Stimulated activated CD8-positive, alpha-beta memory T cell treated with anti-CD3 and anti-CD28 coated beads, Interleukin-7, amount 100 ng/mL, for 1 hour (primary cell): ENCODE measurements at places on chromosomes 7 and 10.
A peak's percentile ranks its signal among the peaks of the same experiment; 100 is the strongest.

- no peak for DNase-seq
These were observed 53.8 kb downstream of the MCMBP start for GRCh38 chr10:119818889-119819270.

GRCh38 chr10:78354101-78354500 is 320.4 kb downstream of the RPS24 start:
- DNase-seq = no peak

GRCh38 chr7:23003505-23004246 is 10.3 kb downstream of the HYCC1 start:
- no peak for DNase-seq

DNA sequence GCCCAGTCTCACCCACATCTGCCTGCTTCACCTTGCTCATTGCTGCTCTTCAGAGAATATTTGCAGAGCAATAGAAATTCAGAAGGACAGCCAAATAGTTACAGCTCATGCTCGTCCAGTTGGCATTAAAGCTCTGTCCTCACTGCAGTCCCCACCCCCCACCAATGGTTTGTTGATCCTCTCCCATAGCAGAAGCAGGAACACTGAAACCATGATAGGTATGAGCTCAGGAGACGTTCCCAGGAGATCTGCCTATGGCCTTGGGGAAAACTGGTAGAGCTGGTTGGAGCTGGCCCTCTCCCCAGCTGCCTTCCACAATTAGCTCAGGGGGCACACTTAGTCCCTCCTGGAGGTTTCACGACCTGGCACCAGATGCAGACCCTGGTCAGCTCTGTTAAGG is 68.6 kb upstream of the KMT2C start:
- no peak for DNase-seq

GRCh38 chr10:28628184-28628893 is 49.0 kb upstream of the BAMBI start:
- DNase-seq = peak; percentile 39

DNA sequence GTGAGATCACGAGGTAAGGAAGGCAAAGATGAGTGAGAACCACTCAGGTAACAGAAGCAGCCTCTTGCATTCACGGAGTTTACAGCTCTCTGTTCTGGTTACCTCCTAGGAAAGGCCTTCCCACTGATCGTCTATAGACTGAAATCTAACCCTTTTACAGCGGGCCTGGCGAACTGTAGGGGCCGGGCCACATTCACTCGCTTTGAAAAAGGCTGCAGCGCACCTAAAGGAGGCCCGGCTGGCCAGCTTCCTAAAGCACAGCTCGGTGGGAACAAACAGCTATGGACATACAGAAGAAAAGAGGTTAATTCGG is 565 bp downstream of the ATP5MK start:
- DNase-seq = no peak

DNA sequence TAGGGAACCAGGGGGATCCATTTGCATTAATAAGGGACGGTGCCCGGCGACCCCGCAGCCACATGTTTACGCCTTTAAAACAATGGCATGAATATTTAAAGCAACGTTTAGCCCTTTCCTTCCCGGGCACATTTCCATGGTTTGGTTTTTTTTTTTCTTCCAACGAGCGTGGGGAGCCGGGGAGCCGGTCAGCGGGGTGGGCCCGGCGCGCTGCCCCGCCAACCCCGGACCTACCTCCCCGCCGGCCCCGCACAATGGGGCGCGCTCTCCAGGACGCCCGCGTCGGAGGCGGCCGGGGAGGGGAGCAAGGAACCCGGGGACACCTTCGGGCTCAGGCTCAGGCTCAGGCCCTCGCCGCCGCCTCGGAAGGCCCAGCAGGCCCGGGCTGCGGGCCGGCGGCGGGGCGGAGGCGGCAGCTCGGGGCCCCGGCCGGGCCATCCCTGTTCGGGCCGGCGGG is 1.0 kb downstream of the SEPHS1 start:
- DNase-seq = no peak

- DNase-seq = no peak
These were observed 217.3 kb upstream of the CCDC6 start for GRCh38 chr10:60123668-60124067.

DNA sequence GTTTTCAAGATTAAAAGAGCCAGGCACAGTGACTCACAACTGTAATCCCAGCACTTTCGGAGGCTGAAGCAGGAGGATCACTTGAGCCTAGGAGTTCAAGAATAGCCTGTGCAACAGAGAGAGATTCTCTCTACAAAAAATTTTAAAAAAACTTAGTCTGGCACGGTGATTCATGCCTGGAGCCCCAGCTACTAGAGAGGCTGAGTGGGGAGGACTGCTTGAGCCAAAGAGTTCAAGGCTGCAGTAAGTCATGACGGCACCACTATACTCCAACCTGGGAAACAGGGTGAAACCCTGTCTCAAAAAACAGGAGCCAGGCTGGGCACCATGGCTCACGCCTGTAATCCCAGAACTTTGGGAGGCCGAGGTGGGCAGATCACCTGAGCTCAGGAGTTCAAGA is 86.6 kb upstream of the KCTD7 start:
- DNase-seq = no peak

GRCh38 chr7:105454095-105454747 is 65.5 kb upstream of the SRPK2 start:
- DNase-seq = no peak

GRCh38 chr10:3570855-3571266 is 214.1 kb downstream of the KLF6 start:
- DNase-seq = no peak

GRCh38 chr7:12370249-12370648 is 33.4 kb downstream of the VWDE start:
- DNase-seq = no peak

DNA sequence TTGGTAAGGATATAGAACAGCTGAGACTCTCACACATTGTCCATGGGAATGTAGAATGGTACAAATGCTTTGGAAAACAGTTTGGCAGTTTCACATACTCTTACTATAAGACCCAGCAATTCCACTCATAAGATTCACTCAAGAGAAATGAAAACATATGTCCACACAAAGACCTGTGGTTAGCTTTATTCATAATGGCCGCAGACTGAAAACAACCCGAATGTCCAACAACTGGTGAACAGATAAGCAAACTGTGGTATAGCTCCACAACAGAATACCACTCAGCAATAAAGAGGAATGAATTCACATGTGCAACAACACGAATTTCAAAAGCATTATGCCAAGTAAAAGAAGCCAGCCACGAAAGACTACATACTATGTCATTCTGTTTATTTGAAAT is 33.5 kb upstream of the CUL1 start:
- no peak for DNase-seq

GRCh38 chr10:119872610-119872859 is at the start of gene MCMBP:
Gene MCMBP (minus strand): TSS chr10:119872843. CDS start chr10:119872584, 259 bp downstream.
- DNase-seq = no peak

DNA sequence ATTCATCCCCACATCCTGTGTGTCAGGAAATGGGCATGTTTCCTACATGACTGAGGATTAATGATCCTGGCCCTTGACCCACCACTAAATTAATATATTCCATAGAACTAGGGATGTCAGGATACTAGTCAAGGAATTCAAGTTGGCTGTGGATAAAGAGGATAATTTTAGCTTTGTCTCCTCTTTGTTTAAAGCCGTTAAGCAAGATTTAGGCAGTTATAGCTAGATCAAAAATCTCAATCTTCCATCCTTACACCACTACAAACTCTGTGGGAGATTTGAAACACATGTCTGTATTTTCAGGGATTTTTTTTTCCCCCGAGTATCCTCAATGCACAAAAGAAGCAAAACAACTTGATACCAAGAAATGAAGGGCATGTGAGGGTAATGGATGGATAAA is 417.1 kb downstream of the MAGI2 start:
- DNase-seq = no peak

DNA sequence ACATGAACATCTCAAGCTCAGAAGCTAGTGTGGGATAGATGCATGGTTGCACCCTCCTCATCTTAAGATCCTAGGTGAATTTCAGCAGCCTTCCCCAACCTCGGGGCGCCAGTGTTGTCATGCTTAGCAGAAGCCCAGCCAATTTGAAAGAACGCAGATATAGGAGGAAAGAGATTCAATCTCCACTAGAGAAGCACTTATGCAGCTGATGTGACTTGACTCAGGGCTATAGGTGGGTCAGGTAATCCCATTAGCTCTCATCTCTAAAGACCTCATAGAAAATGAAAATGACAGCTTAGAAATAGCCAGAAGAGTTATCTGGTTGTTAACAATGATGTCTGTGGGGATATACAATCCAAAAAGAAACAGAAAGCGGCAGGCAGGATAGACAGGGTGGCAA is 310.5 kb downstream of the GPAM start:
- no peak for DNase-seq

- DNase-seq = no peak
These were observed 27.3 kb upstream of the AFAP1L2 start for GRCh38 chr10:114431414-114432135.

- no peak for DNase-seq
These were observed 552.2 kb upstream of the ANKRD30A start for GRCh38 chr10:36573246-36573645.

- no peak for DNase-seq
These were observed 253.2 kb downstream of the POLR1F start for GRCh38 chr7:19455623-19456022.

- no peak for DNase-seq
These were observed 63.2 kb upstream of the PODXL start for GRCh38 chr7:131619336-131620305.

DNA sequence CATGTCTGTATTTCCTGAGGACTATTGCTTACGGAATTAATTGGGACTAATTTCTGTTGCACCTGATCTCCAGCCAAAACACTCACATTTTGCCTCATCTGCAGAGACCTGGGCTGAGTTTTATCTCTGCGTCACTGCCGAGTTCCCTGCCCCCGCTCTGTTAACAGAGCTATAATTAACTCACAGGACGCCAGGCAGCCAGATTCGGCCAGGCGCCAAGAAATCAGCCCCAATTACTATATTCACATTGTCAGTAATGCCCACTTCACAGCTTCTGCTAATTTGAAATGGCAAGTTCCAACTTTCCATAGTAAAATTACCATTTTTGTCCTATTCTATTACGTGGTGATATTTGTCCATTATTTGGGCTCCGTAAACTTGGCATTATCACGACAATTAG is 130.5 kb downstream of the CUX1 start:
- DNase-seq = no peak

GRCh38 chr7:299628-300027 is 9.7 kb downstream of the FOXL3 start:
- no peak for DNase-seq

GRCh38 chr10:46554166-46554781 is 2.2 kb downstream of the GPRIN2 start:
- no peak for DNase-seq

DNA sequence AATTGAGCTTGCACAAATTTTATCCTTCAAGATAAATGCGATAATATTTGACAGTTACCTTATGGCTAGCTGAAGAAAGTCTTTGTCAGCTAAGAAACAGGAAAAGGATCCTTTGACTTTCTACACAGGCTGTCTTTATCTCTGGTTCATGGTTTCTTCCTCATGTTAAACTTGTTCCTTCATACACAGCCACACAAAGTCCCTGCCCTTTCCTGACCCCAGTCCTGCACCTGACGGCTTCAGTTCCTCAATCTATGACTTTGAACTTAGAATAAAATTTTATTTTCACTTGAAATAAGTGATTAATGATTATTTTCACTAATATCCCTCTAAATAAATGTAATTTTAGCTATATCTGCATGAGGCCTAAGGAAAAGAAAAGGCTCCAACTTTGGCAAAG is 77.8 kb upstream of the PRSS1 start:
- no peak for DNase-seq

DNA sequence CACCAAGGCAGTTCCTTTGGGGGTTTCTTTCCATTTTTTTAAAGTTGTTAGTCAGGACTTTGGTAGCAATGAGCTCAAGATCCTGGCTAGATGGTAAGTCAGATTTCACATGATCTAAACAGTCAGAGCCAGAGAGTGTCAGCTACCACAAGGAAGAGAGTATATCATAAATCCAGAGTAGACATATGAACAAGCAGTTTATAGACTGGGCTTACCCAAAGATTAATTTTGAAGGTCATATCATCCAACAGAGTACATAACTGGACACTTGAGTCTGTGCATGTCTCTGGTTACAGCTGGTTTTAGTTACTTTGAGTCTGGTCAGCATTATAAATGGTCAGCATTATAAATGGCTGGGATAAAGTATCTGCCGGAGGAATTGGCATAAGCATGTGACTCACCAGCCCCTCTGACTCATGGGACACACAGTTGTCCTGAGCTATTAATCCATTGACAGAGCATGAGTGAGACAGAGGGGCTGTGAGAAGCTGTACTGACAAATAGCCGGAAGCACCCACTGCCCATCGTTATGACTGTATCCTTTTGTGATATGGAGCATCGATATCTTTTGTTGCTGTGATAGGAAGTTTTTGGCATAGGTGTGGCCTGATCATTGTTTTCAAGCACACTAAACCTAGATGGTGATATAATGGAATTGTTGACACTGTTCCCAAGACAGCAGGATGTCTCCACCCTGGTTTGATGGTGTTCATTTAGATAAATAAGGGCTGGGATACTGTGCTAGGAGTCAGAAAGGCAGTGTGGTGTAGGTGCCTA is 19.3 kb downstream of the PPP1R3C start:
- DNase-seq = no peak

DNA sequence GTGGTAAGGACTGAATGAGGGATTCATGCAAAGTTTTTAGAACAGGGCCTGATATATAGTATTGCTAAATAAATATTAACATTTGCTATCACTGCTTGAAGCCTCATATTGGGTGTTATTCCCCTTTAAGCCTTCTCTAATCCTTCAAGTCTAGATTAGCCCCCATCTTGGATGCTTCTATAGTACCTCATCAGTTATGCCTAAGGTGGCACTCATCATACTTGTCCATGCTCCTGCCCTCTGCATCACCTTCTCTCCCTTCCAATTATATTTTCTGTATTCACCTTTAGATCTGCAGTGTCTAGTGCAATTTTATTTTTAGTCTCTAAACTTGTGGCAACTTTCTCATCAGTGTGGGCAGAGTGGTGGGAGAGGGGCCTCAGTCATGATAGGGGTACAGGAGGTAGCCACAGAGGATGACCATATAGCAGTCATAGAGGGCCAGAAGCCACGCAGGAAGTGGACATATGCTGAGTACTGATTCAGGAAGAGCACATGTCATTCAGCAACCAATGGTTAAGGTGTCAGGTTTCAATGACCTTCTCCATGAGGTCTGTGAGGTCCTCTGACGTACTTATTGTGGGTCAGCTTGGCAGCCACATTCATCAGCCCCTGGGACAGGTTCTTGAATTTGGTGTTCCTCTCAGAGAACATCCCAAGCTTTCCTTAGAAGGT is 2.5 kb downstream of the ENTPD1 start:
- DNase-seq = no peak

- no peak for DNase-seq
These were observed 16.0 kb upstream of the GALNTL5 start for GRCh38 chr7:151940048-151940811.
